ENCODE measurements at places on chromosomes 2 and 18.

- DNase-seq = no peak
Measured at GRCh38 chr18:56019908-56020307, 431.9 kb upstream of the TCF4 start.

DNA sequence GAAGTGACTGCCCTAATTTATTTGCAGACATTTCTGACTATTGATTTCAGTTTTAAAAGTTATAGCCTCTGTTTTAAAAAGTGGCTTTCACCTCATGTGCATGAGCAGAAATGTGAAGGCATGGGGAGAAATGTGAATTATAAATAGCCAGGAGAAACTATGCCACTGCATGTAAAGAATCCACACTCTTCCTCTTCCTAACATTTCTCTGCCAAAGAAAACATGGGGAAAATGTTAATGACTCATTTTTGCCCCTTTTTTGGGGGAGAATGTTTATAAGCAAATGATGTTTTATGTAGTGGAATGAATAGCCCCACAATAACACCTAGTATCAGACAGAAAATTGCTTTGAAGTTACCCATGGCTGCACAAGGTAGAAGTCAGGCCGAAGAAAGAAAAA lies 249.0 kb upstream of the TANK start:
- no peak for DNase-seq

GRCh38 chr18:44969214-44969795 lies 288.6 kb downstream of the SETBP1 start:
- DNase-seq = no peak

DNA sequence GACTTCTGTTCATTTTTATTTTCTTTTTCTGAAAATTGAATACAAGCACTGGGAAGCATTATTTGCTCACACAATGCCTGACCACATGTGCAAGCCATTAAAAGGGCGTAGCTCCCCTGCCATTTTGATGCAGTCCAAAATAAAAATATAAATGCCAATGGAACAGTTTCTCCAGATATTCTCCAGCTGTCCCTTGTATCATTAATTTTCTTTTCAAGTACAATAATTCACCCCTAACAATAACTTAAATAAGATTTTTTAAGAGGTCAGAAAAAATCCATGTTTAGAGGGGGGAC lies 168.0 kb downstream of the TMEFF2 start:
- DNase-seq = no peak

DNA sequence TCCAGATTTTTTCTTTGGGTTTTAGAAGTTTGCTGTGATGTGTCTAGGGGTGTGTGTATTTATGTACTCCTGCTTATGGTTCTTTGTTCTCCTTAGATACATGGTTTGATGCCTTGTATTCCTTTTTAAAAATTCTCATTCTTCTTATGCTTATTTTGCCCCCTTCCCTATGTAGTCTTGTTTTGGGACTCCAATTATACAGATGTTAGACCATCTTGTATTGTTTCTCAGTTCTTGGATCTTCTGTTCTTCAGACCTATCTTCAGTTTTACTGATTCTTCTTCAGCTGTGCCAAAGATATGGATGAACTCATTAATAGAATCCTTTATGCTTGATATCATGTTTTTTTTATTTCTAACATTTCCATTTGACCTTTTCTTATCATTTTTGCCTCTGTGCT lies 14.2 kb upstream of the MSL3B start:
- DNase-seq = no peak

GRCh38 chr18:35289727-35290093 lies 319 bp downstream of the ZSCAN30 start:
- no peak for DNase-seq

- no peak for DNase-seq
Measured at GRCh38 chr2:18167871-18168270, 289.4 kb downstream of the KCNS3 start.

- no peak for DNase-seq
Measured at GRCh38 chr18:30855762-30856161, 186.8 kb downstream of the DSC3 start.

DNA sequence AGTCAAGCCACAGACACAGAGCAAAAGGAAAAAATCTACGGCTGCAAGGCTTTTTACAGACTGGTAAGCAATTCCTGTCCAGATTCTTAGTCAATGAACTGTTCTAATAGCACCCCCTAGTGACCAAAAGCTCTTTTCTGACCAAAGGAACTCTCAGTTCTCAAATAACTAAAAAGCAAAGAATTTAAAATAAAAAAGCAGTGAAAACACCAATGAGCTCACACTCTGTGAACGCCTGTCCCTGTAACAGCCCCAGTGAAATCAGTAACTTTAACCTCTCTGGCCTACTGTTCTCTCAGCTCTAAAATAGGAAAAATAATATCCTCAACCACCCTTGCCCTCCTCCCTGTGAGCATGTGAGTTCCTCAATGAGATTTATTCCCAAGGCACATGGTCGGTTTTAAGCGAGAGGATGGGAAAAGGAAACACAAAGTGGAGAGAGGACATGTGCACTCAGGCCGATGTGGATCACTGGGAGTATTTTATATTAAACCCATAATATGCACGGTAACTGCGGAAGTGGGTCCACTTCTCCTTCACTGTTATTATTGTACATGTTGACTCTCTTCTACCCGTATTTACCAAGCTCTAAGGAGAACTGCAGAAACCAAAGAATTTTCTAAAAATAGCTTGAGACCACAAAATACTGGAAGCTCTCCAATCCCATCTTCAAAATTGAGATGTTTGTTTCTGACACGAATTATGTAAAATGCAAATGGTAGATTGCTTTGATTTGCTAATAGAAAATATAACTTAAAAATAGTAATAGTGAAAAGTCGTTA lies 128.5 kb downstream of the STK39 start:
- peak; percentile 46 for DNase-seq

- no peak for DNase-seq
Measured at GRCh38 chr2:149064365-149064841, 25.9 kb downstream of the LYPD6B start.

DNA sequence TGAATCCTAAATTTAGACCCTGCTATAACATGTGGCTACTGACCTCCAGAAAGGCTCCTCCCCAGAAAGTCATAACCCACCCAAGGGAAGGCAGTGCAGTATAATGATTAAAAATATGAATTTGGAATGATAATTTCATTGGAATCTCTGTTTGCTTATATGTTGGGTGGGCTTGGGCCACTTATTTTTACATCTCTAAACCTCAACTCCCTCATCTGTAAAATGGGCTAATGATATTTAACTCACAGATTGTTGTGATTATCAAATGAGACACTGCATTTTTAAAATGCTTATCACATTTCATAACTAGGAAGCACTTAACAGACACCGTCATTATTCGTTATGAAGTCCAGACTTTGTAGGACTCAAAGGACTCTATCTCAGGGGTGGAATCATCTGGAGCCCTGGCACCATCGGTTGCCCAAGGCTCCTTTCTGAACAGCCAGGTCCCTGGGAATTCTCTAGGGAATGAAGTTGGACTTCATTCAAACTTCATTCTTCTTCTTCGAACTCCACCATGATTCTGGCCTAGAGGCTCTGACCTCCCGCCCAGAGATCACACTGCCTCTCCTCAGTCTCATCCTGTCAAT lies 33.1 kb upstream of the RMDN2 start:
- no peak for DNase-seq

DNA sequence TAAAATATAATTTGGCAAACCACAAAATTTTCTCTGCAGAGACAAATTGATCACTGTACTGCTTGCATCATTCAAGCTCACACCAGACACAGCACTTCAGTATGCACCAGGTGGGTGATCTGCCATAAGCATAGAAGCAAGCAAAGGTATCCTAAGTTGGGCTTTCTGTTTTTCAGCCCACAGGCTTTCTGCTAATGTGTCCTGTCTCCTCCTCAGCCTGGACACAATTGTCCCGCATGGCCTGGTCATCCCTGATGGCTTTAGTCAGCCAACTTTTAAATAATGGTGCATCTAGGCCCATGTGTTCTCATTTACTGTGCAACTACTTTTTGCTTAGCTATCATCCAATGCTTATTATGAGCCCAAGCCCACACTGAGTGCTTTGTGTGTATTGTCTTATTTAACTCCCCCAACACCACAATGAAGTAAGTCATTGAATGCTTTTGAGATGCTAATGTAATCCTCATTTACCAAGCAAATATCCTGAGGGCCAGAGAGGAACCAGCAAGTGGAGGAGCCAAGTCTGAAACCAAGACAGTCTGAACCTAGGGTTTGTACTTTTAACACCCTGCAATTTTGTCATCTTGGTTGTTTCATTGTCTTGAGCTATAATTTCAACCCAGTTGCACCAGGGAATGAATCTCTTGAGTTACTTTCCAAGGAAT lies 111.2 kb upstream of the SETBP1 start:
- DNase-seq = no peak

GRCh38 chr2:102107741-102108070 lies 34.8 kb upstream of the IL1R1 start:
- DNase-seq = no peak

DNA sequence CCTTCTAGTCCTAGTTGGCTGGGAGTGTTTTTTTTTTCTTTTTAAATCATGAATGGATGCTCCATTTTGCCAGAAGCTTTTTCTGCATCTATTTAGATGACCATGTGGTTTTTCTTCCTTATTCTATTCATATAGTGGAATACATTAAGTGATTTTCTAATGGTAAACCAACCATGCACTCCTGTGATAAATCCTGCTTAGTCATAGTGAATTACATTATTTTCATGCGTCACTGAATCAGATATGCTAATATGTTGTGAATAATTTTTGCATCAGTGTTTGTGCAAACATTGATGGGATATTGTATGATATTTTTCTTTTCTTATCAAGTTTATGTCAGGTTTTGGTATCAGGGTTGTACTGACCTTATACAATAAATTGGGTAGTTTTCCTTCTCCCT lies 229.3 kb upstream of the REV1 start:
- DNase-seq = no peak

GRCh38 chr2:20433249-20433648 lies 13.6 kb upstream of the RHOB start:
- no peak for DNase-seq

- DNase-seq = no peak
Measured at GRCh38 chr2:195575879-195576401, 81.1 kb upstream of the SLC39A10 start.

DNA sequence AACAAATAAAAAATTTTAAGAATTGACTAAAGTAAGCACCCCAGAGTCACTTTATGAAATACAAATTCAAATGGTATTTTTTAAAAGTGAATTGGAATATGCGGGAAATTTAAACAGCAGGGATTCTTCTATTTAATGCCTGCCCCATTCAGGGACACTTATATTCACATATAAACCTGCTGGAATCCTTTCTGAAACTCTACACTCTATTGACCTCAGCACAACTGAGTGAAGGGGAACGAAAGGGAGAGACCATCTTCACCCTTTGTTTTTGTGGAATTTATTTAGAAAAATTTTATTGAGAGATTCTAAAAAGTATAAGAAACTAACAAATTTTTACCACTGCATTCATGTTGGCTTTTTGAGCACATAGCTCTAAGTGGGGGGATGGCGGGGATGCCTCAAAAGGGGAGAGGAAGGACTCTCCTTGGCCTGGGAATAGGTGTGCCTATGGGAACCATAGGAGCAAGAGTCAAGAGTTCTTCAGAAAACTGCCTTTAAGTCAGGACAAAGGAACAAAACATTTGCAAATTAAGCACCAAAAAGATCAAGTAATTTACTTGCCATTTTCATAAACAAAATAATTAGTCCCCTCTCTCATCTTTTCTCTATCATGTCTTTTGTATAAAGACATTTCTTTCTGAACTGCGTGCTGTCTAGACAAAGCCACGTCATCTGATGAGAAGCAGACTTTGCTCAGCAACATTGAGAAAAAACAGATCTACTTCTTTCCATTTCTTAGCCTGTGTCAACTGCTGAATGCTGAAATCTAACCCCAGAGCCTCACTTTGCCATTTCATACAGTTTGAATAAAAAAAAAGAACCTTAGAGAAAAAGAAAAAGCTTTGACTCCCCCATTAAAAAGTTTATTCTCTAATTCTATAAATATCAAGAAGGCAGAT lies 21.6 kb upstream of the FLACC1 start:
- no peak for DNase-seq

- DNase-seq = no peak
Measured at GRCh38 chr2:46339676-46340459, 42.7 kb downstream of the EPAS1 start.

GRCh38 chr2:201901786-201902185 lies 95.4 kb downstream of the CDK15 start:
- no peak for DNase-seq

DNA sequence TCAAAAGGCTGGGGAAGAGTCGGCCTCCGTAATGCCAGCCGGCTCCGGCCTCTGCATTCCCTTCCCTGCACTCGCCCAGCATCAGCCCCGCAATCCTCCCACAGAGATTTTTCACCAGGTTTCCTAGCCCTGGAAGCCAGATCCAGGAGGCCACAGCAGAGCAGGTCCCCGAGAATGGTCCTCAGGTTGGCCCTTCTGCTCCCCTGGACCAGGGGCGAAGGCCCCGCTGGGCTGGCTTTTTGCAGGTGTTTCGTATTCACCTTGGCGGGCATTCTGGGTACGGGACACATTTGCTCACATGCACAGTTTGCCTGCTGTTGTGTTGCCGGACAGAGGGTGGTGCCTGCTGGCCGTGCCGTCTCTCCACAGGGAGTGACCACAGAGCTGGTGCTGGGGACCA lies 309.5 kb downstream of the NDUFA10 start:
- no peak for DNase-seq

DNA sequence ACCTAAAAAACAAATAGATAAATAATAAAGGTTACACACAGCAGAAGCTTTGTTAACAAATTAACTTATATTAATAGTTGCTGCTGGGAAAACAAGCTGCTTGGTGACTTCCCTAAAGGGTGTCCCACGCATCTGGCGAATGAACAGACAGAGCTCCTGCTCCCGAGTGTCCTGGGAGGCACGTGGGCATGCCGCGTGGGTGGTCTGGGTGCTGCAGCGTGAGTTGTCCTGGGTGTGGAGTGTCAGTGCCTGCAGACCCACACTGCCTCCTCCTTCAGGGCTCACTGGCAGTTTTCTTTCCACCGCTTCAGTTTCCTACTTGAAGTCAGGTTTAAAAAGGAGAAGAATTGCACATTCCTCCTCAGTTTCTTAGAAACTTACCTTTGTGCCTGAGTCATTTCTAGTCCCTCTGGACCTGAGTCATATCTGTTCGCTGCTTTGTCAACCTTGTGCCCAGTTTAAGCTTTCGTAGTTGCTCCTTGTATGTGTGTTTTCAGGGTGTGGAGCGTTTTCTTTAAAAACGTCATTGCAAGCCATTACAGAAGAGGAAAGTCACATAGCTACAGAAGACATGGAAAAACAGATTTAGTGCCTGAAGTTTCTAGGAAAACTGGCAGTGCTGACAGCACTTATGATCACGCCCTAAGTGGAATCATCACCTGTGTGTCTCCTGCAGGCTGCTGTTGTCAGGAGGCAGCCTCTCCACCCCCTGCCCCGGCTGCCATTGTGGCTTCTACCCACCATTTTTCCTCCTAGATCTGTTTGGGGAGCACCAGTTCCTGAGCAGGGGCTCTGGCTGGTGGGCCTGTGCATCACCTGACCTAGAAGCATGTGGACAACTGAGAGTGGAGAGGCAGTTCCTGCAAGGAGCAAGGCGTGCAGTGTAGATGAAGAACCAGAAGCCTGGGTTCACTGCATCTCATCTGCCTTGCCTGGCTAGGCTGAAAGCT lies 24.5 kb downstream of the IMPA2 start:
- no peak for DNase-seq

- no peak for DNase-seq
Measured at GRCh38 chr2:113720167-113720566, 36.3 kb downstream of the SLC35F5 start.

- DNase-seq = no peak
Measured at GRCh38 chr2:119280680-119281079, 57.0 kb downstream of the STEAP3 start.

GRCh38 chr2:221353201-221353600 lies 218.9 kb downstream of the EPHA4 start:
- DNase-seq = no peak

Data from neural crest cell (in vitro differentiated cells).